ENCODE measurements at places on chromosomes 3 and 15.

DNA sequence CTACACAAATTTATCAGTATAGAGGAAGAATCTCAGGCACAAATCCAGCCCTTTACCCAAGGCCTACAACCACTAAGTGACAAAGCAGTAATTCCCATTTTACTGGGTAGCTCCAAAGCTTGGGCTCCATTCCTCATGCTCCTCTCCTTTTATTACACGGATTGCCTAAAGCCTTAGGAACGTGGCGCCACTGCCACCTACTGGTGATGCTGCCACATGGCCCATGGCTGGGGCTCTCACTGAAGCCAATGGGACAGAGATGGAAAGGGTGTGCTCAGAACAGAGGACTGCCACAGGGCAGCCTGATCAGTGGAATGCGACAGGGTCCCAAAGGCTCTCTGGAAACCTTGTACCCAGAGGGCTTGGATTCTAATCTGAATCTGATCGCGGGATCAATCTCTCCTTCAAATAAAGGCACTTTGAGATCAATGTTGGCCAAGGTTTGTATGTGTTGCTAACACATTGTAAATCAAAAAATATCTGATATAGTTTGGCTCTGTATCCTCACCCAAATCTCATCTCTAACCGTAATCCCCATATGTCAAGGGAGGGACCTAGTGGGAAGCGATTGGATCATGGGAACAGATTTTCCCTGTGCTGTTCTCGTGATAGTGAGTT lies 33.5 kb upstream of the LYZL4 start:
- peak; percentile 53 for DNase-seq

DNA sequence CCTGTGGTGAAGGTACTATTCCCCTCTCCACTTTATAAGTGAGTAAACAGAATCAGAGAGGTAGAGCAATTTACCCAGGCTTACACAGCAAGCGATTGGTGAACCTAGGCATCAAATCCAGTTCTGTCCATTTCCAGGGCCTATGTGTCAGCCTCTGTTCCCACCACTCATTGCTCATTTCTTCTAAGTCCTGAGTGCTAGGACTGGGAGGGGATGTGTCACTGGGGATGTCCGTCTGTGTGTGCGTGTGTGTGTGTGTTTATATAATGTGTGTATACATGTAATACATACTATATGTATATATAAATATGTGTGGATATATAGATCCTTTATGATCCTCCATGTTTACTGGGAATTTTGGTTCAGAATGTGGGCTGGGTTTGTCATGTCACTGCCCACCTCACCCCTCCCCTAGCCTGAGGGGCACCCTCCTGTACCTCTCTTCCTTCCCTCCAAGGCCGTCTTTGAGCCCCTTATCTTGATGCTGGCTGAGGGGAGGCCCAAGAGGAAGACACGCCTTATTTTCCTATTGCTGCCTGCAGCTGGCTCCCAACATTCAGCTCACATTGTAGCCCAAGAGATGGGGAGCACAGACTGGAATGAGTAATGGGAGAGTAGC lies 2.1 kb downstream of the TMEM43 start:
- DNase-seq = no peak

GRCh38 chr3:152539191-152539764 lies 270.5 kb downstream of the MBNL1 start:
- no peak for DNase-seq

DNA sequence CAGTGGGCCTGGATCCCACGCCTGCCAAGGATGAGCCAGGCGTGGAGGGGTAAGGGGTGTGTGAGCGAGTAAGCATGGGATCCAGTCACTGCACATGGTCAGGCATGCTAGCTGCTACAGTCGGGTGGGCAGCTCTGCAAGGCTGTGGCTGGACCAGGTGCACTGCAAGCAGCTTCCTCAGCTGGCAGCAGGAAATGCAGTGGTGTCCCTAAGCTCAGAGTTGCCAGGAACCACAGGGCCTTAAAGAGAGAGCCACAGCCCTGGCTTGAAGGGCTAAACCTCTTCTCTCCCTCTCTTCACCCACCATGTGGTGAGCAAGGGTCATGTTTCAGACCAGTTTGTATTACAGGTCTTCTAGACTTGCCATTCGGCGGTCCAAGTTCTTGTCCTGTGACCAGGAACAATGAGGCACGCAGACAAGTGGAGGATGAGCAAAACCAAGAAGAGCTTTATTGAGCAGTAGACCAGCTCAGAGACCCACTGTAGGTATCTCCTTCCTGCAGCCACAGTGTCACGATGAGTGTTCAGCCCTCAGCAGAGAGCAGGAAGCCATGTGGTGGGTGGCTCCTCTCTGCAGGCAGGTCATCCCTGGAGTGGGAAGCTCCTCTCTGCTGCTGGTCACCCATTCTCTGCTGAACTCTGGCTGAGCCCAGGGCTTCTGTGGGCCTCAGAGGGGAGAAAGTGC lies 511.9 kb downstream of the PYDC2 start:
- no peak for DNase-seq

DNA sequence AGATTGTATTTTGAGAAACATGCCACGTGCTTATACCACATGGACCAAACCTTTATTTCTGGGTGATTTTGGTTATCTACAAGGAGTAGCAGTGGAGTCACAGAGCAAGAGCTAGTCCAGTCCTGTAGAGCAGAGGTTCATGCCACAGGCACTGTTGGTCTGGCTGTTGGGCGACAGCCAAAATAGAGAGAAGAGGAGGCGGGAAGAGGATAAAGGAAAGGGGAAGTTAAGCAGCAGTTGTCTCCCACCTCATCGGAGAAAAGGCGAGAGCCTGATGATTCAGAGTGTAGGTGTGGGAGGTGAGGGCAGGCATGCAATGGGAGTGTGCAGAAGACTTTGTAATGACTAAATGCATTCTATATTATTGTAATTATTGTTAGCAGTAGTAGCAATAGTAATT lies 237.5 kb upstream of the ROPN1 start:
- no peak for DNase-seq

GRCh38 chr3:154214306-154214705 lies 93.1 kb downstream of the ARHGEF26 start:
- no peak for DNase-seq

DNA sequence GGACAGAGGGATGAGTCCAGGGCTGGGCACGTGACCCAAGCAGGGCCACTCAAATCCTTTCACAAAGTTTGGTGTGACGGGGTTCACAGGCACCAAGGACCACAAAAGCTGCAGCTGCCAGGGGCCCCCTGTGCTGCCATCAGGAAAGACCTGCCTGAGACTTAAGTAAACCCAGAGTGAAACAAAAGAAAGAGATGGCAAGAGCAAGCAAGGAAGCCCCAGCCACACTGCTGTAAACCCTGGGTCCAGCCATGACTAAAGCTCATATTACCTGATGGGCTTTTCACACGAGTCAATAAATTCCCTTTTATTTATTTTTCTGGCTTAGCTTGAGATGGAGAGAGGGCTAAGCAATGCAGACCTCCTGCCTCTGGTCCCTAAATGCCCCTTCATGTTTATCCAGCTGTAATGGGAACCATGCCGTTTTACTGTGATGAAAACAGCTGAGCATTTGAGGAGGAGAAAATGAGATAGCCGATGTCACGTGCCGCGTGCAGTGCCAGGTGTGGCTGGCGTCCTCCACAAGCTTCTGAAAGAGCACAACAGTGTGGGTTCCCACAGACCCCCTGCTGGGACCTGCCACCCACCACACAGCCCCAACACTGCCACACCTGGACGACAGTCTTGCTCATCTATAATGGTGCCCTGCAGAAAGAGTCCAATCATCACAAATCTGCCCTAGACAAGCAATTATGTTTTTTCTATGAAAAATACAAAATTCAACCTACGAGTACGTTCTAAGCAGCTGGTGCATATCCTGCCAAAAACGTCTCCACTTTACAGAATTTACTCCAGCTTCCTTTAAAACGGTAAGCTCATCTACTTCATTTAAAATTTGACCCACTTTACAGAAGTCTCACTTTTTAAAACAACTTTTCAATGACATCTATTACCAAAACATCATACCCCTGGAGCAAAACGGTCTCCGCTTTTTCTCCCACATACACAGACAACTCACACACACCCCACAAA lies 34.2 kb downstream of the ADAMTS17 start:
- DNase-seq = no peak

- no peak for DNase-seq
These were observed 2.3 kb downstream of the FLNB start for GRCh38 chr3:58010562-58010961.

GRCh38 chr3:157816896-157817295 lies 289.3 kb downstream of the SHOX2 start:
- DNase-seq = no peak

DNA sequence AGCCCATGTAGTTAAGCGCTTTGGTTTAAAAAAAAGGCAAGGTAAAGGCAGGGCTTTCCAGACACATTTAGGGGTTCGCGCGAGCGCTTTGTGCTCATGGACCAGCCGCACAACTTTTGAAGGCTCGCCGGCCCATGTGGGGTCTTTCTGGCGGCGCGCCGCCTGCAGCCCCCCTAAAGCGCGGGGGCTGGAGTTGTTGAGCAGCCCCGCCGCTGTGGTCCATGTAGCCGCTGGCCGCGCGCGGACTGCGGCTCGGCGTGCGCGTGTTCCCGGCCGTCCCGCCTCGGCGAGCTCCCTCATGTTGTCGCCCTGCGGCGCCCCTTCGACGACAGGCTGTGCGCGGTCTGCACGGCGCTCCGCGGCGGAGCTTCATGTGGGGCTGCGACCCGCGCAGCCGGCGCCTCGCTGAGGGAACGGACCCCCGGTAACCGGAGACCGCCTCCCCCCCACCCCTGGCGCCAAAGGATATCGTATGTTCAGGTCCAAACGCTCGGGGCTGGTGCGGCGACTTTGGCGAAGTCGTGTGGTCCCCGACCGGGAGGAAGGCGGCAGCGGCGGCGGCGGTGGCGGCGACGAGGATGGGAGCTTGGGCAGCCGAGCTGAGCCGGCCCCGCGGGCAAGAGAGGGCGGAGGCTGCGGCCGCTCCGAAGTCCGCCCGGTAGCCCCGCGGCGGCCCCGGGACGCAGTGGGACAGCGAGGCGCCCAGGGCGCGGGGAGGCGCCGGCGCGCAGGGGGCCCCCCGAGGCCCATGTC lies 927 bp downstream of the SMAD6 start:
- no peak for DNase-seq

DNA sequence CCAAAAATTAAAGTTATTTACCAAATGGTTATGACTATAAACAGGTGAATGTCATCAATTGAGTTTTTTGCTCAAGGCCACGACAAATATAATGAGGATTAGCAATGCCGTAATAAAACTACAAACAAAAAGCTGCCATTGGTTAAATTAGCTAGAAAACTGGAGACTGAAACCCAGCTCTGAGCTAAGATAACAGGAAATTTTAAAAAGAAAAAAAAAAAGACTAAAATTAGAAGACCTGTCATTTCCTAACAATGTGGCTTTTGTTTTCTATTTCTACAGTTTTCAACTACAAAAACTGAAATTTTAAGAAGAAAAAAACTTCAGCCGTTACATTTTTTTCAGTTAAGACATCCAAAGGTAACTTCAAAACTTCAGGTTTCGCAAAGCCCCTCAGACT lies 9.7 kb downstream of the SLC12A6 start:
- DNase-seq = no peak

DNA sequence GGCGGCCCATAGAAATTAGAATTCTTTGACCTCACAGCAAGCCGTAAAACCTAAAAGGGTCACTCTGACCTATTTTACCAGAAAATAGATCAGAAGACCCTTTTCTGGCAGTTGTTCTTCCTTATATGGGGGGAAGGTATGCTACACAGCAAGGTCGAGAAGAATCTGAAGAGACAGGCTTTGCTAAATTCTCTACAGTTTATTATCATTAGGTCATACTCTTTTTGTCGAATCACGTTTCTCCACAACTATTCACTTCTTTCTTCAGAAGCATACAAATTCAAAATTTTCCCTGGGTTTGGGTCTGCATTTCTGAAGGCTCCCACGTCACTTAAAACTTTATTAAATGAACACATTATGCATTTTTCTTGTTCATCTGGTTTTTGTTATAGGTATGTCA lies 229.5 kb upstream of the GRM7 start:
- no peak for DNase-seq

DNA sequence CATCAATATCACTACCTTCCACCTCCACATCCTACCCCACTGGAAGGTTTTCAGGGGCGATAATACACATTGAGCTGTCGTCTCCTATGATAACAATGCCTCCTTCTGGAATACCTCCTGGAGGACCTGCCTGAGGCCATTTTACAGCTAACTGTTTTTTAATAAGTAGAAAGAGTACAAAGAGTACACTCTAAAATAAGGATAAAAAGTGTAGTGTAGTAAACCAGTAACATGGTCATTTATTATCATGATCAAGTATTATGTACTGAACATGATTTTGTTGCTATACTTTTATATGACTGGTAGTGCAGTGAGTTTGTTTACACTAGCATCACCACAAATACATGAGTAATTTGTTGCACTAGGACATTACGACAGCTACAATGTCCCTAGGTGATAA lies 46.6 kb upstream of the SSR3 start:
- no peak for DNase-seq

- DNase-seq = no peak
These were observed 242.0 kb downstream of the TUSC7 start for GRCh38 chr3:116951610-116952009.

Measured in stimulated activated CD8-positive, alpha-beta memory T cell treated with anti-CD3 and anti-CD28 coated beads, Interleukin-7, amount 100 ng/mL, for 4 hours (primary cell).